ENCODE measurements at places on chromosomes 6 and 20.

- peak; percentile 56 for DNase-seq
Measured at GRCh38 chr20:18138639-18139583, 1.2 kb downstream of the KAT14 start.

- no peak for DNase-seq
Measured at GRCh38 chr20:57647006-57647932, 27.0 kb upstream of the ZBP1 start.

GRCh38 chr6:39634646-39635341 lies 90.4 kb downstream of the KIF6 start:
- DNase-seq = no peak

DNA sequence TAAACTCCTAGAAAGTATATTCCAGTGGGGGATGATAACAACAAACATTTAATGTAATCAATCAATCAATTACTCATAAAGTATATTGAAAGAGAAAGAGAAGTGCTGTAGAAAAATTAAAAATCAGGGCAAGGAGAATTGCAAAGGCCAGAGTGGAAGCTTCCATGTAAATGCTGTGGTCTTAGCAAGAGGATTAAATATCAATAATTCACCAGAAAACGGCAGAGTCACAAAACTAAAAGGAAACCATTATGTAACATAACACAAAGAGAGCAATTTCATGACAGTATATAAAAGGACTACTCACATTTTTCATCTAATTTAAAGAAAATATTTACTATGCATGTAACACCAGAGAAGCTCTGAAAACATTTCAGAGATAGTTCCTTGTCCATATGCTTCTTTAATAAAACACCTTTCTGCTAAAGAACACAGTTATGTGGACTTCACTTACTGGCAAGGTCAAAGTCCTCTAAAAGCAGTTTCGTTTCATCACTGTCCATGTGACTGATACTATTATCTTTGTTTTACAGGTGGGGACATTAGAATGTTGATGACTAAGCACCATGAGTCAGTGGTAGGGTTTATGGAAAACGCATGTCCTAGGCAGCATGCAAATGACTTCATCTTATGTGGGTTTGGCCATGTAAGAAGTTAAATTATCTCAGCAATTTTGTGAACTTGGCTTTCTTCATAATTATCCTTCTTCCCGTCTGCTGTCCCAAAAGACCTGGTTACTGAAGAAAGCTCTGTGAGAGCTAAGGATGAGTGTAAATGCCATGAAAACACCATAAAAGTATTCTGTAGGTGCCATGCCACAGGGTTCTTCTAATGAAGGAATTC lies 185.8 kb upstream of the TENT5A start:
- DNase-seq = peak; percentile 47

Data from NCI-H526 (cell line).